ENCODE measurements at places on chromosomes 13 and 19.

GRCh38 chr13:109182777-109183465 is 553.5 kb downstream of the MYO16 start:
- peaks cover 22% of the 10 kb centered on the region for H3K27me3 ChIP-seq
- no peak for DNase-seq
- H3K4me1 ChIP-seq: no peaks in the 10 kb centered on the region
- no peak overlapping the region for H3K27ac ChIP-seq
- H3K4me3 ChIP-seq: no peak overlapping the region

GRCh38 chr13:81577601-81578195 is 1236.8 kb upstream of the SPRY2 start:
- H3K27ac ChIP-seq: no peak overlapping the region
- no peaks in the 10 kb centered on the region for H3K27me3 ChIP-seq
- H3K4me1 ChIP-seq: no peaks in the 10 kb centered on the region
- H3K36me3 ChIP-seq: no peaks in the 10 kb centered on the region
- no peak overlapping the region for H3K4me3 ChIP-seq

DNA sequence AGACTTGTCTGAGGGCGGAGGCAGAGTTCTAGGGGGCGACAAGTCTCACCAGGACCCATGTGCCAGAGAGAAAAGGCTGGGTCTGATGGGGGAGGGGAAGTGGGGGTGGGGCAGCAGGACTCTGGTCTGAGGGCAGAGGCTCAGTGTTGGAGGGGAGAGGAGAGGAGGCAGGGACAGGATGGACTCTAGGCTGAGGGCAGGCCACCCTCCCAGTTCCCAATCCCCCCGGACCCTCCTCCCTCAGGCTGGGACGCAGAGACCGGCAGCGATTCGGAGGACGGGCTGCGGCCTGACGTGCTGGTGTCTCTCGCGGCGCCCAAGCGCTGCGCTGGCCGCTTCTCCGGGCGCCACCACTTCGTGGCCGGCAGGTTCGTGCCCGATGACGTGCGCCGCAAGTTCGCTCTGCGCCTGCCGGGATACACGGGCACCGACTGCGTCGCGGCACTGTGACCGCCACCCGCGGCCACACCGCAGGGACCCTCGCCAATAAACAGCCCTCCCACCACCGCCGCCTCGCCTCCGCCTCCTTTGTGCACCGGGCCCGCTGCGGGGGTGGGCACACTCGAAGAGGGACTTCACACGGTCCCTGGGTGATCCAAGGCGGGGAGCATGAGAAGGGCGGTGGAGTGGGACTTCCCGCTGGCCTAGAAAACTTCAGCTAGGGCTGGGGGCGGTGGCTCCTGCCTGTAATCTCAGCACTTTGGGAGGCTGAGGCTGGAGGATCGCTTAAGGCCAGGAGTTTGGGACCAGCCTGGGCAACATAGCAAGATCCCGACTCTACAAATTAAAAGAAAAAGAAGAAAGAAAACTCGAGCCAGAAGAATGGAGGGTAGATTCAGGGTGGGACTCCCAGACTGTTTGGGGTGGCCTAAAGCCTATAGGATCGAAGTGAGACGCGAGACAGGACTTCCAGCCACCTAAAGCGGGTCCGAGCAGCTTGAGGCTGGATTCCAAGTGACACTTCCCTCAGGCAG is 703 bp upstream of the CILP2 start:
- no peak overlapping the region for H3K27ac ChIP-seq
- DNase-seq: no peak
- H3K4me1 ChIP-seq: peaks cover 29% of the 10 kb centered on the region
- no peaks in the 10 kb centered on the region for H3K36me3 ChIP-seq
- H3K27me3 ChIP-seq: peaks cover 15% of the 10 kb centered on the region
- H3K4me3 ChIP-seq: peak overlapping the region; percentile 71

DNA sequence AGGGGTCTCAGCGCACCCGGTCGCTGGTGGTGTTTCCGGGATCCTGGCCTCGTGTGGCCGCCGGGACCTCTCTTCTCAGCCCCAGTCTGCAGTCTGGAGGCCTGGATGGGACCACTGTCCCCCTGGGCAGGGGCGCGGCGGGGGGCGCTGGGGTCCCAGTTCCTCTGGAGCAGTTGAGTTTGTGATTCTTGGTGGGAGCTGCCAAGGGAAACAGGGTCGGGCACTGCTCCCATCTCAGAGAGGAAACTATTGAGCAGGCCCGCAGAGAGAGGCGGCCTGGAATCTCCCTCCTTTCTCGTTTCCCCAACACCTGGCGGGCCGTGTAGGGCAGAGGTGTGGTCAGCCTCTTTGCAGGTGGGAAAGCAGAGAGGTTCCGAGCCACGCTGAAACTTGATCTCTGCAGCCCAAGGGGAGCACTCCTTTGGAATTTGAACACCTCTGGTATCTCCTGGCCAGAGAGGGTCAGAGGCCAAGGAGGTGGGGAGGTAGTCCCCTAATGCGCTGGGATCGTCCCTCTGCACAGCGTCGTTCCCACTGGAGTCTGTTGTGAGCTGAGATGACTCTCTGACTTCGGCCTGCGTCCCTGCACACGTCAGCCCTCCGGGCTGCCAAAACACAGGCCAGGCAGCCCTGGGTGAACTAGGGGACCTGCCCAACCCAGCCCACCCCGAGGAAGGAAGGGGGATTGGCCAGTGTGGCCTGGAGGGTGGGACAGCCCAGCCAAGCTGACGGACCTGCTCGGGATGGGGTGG is 741 bp downstream of the PLEKHF1 start:
- peaks cover 54% of the 10 kb centered on the region for H3K4me1 ChIP-seq
- DNase-seq: no peak
- H3K4me3 ChIP-seq: peak overlapping the region; percentile 82
- no peaks in the 10 kb centered on the region for H3K27me3 ChIP-seq
- H3K36me3 ChIP-seq: no peaks in the 10 kb centered on the region

GRCh38 chr19:47609906-47610894 is 1.3 kb downstream of the BICRA start:
- H3K27ac ChIP-seq: peak overlapping the region; percentile 84
- no peaks in the 10 kb centered on the region for H3K36me3 ChIP-seq
- no peaks in the 10 kb centered on the region for H3K27me3 ChIP-seq
- DNase-seq: peak; percentile 28
- peaks cover 38% of the 10 kb centered on the region for H3K4me1 ChIP-seq

- H3K4me1 ChIP-seq: peaks cover 8% of the 10 kb centered on the region
- no peak overlapping the region for H3K4me3 ChIP-seq
- H3K27ac ChIP-seq: no peak overlapping the region
- H3K27me3 ChIP-seq: no peaks in the 10 kb centered on the region
- H3K36me3 ChIP-seq: no peaks in the 10 kb centered on the region
Measured at GRCh38 chr19:2345794-2346663, 14.0 kb upstream of the TMPRSS9 start.

GRCh38 chr19:7863971-7864689 is 10.1 kb downstream of the PRR36 start:
- H3K27me3 ChIP-seq: peaks cover 67% of the 10 kb centered on the region
- DNase-seq: no peak
- H3K36me3 ChIP-seq: no peaks in the 10 kb centered on the region

GRCh38 chr13:112113348-112113747 is 46.4 kb downstream of the SOX1 start:
- H3K36me3 ChIP-seq: no peaks in the 10 kb centered on the region
- DNase-seq: no peak
- no peak overlapping the region for H3K4me3 ChIP-seq
- H3K4me1 ChIP-seq: no peaks in the 10 kb centered on the region

DNA sequence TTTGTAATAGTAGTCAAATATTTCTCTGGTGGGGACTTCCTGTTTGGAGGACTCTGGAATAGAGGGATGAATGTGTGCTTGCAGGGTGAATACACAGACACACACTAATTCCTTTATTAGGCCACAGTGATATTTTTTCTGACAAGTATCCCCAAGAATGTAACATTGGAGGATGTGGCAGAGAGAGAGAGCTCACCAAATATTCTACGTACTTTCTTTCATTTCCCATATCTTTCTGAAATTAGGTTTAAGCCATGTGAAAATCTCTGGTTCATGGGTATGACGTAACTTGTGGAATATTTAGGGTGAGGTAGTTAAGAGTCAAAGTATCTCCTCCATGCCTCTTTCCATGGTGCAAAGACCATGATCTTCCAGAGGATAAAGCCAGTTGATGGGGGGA is 463.4 kb downstream of the DIAPH3 start:
- no peak for DNase-seq
- no peaks in the 10 kb centered on the region for H3K36me3 ChIP-seq
- no peak overlapping the region for H3K27ac ChIP-seq
- H3K27me3 ChIP-seq: no peaks in the 10 kb centered on the region
- no peaks in the 10 kb centered on the region for H3K4me1 ChIP-seq

GRCh38 chr13:69202996-69203395 is 904.6 kb upstream of the ATXN8OS start:
- H3K4me3 ChIP-seq: no peak overlapping the region
- no peaks in the 10 kb centered on the region for H3K27me3 ChIP-seq
- DNase-seq: no peak
- no peaks in the 10 kb centered on the region for H3K4me1 ChIP-seq
- no peaks in the 10 kb centered on the region for H3K36me3 ChIP-seq

DNA sequence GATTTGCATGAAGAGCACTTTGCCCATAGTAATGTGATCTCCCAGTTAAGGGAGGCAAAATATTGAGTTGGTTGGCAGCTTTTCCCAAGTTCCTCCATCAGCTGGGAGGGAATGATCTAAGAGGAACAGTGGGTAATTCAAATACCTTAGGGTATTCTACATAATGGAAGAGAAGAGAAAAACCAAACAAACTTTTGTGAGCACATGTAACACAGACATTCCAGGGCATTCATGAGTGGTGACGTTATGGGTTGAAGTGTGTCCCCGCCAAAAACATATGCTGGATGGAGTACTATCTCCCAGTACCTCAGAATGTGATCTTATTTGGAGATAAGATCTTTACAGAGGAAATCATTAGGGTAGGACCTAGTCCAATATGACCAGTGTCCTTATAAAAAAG is 220.1 kb downstream of the FOXO1 start:
- H3K4me3 ChIP-seq: peak overlapping the region; percentile 60
- H3K4me1 ChIP-seq: peaks cover 54% of the 10 kb centered on the region
- H3K36me3 ChIP-seq: no peaks in the 10 kb centered on the region
- no peak for DNase-seq
- no peaks in the 10 kb centered on the region for H3K27me3 ChIP-seq
- H3K27ac ChIP-seq: peak overlapping the region; percentile 97

GRCh38 chr19:1452802-1453524 is 3.0 kb downstream of the APC2 start:
- peaks cover 66% of the 10 kb centered on the region for H3K27me3 ChIP-seq
- DNase-seq: no peak
- peaks cover 34% of the 10 kb centered on the region for H3K4me1 ChIP-seq
- H3K4me3 ChIP-seq: no peak overlapping the region
- peaks cover 23% of the 10 kb centered on the region for H3K36me3 ChIP-seq

- DNase-seq: no peak
- peaks cover 8% of the 10 kb centered on the region for H3K36me3 ChIP-seq
- H3K4me3 ChIP-seq: no peak overlapping the region
- H3K4me1 ChIP-seq: peaks cover 33% of the 10 kb centered on the region
- no peak overlapping the region for H3K27ac ChIP-seq
Measured at GRCh38 chr19:35006999-35007365, 6.9 kb downstream of the GRAMD1A start.

DNA sequence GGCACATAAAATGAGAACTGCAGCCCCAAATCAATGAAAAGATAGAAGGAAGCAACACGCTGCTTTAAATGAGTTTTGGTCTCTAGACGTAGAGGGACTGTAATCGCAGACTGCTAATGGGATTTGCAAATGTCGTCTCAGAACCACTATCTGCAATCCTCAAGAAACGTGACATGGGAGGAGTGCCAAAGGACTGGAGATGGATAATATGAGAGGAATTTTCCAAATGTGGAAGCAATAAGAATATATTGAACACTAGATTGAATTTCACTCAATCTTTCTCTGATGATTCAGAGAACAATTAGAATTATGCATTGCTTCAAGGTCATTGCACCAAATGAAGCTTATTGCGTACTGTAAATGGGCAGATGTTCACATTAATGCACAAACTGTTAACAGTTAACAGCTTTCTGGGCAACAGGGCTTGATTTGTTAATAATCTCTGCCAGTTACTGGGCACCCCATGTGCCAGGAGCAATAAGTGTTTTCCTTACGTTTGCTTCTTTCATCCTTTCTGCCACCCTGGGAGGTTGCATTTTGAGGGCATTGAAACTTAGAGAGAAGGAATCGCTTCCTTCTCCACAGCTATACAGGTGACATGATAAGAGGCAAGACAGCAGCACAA is 62.8 kb upstream of the WASF3 start:
- no peaks in the 10 kb centered on the region for H3K36me3 ChIP-seq
- no peaks in the 10 kb centered on the region for H3K4me1 ChIP-seq
- DNase-seq: no peak
- no peak overlapping the region for H3K4me3 ChIP-seq
- no peak overlapping the region for H3K27ac ChIP-seq

DNA sequence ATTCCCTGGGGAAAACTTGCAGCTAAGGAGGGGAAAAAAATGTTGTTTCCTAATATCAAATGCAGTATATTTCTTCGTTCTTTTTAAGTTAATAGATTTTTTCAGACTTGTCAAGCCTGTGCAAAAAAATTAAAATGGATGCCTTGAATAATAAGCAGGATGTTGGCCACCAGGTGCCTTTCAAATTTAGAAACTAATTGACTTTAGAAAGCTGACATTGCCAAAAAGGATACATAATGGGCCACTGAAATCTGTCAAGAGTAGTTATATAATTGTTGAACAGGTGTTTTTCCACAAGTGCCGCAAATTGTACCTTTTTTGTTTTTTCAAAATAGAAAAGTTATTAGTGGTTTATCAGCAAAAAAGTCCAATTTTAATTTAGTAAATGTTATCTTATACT is 33.6 kb downstream of the TNFSF11 start:
- H3K4me1 ChIP-seq: peaks cover 4% of the 10 kb centered on the region
- no peak overlapping the region for H3K4me3 ChIP-seq
- H3K27ac ChIP-seq: no peak overlapping the region
- no peaks in the 10 kb centered on the region for H3K36me3 ChIP-seq
- no peak for DNase-seq

Measured in naive B cell (primary cell).